Stimulated activated CD8-positive, alpha-beta memory T cell treated with anti-CD3 and anti-CD28 coated beads, Interleukin-7, amount 100 ng/mL, for 24 hours (primary cell): ENCODE measurements at places on chromosomes 7 and 10.

GRCh38 chr10:132257271-132257670, 50.5 kb downstream of the STK32C start:
- peak; percentile 21 for DNase-seq

DNA sequence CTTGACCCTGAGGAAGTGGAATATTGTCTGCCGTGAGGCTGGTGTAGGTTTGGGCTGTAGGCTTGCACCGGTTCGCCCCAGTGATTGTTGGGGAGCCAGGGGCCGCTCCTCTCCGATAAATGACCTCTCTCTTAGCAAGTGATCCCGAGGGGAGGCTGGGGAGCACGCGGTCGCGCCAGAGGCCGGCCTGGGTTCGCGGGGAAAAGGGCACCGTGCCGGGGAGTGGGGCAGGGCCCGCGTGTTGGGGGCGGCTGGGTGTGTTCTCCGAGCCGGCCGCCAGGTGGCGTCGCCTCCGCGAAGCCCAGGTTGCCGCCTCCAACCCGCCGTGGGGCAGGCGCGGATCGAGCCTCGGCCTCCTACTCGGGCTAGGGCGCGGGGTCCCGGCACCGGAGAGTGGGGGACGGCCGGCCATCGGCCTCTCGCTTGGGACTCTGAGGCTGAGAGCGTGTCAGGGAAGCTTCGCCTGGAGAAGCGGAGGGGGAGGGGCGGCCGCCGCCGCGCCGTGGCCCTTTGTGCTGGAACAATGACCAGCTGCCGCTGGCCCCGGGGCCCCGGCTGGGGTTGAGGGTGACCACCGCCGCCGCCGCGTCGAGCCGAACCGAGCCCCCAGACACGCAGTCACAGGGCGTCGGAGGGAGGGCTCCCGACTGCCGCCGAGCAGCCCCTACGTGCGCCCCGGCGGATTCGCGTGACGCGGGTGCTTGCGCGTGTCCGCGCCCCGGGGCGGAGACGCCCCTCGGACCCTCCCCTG, 442 bp upstream of the LZTS2 start:
- peak; percentile 43 for DNase-seq

GRCh38 chr7:85669225-85669624, 482.4 kb upstream of the SEMA3D start:
- DNase-seq = no peak

DNA sequence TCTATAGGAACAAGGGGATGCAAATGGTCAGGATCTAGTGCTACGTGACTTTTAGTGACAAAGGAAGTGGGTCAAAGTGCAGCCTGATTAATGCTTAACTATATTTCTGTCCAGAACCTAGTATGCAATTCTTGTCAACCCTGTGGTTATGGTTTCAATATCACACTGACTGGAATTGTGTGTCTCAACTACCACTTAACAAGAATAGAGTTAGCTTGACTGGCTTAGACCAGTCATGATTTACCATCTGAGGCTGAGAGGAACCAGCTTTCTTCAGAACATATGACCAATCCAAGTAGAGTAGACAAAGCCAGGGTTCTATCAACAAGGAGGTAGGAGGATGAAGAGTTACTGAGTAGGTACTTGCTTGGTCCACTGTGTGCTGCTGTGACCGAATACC, 54.4 kb downstream of the MYPN start:
- no peak for DNase-seq

- no peak for DNase-seq
Measured at GRCh38 chr7:105354383-105354782, 34.3 kb downstream of the SRPK2 start.

GRCh38 chr7:151484971-151485707, 34.6 kb downstream of the RHEB start:
- no peak for DNase-seq

GRCh38 chr7:7231000-7231399, 48.7 kb downstream of the C1GALT1 start:
- no peak for DNase-seq

DNA sequence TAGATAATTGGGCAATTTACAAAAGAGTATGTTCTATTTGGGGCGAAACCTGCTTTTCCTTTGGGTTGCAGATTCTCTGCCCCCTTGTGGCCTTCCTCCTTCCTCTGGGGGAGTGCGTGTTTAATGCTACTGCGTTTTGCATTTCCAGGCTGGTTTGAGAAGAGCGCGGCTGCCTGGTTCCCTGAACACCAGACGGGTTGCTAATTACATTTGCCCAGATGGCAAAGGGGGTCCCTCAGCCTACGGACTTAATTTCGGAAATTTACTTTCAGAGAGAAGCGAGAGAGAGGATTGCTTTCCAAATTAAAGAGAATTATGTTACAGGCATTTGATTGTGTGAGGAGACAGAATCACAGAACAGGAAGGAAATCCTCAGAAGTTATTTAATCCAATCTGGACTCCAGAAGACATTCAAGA, 91.9 kb upstream of the JAZF1 start:
- DNase-seq = no peak

DNA sequence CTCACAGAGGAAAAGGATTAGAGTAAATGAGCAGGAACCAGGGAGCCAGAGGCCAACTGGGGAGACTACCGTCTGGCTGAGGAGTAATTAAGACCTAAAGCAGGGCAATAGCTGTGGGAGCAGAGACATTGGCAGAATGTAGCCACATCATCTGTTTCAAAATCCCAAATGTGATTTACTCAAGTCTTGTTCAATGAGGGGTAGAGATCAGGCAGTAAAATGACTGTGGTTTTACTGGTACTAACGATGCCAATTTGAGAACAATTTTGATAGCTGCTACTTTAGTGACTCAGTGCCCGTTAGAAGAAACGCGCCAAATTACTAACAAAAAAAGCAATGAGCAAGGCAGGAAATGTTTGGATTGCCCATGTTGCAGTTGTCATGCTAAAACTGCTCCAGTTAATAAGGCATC, 12.7 kb upstream of the MIOS start:
- no peak for DNase-seq

DNA sequence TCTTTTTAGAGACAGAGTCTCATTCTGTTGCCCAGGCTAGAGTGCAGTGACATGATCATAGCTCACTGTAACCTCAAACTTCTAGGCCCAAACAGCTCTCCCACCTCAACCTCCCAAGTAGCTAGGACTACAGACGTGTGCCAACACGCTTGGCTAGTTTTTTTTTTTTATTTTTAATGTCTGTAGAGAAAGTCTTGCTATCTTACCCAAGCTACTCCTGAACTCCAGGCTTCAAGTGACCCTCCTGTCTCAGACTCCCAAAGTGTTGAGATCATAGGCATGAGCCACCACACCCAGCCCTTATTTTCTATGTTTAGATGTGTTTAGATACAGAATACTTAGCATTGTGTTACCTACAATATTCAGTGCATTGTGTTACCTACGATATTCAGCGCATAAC, 46.4 kb downstream of the KMT2E start:
- no peak for DNase-seq

DNA sequence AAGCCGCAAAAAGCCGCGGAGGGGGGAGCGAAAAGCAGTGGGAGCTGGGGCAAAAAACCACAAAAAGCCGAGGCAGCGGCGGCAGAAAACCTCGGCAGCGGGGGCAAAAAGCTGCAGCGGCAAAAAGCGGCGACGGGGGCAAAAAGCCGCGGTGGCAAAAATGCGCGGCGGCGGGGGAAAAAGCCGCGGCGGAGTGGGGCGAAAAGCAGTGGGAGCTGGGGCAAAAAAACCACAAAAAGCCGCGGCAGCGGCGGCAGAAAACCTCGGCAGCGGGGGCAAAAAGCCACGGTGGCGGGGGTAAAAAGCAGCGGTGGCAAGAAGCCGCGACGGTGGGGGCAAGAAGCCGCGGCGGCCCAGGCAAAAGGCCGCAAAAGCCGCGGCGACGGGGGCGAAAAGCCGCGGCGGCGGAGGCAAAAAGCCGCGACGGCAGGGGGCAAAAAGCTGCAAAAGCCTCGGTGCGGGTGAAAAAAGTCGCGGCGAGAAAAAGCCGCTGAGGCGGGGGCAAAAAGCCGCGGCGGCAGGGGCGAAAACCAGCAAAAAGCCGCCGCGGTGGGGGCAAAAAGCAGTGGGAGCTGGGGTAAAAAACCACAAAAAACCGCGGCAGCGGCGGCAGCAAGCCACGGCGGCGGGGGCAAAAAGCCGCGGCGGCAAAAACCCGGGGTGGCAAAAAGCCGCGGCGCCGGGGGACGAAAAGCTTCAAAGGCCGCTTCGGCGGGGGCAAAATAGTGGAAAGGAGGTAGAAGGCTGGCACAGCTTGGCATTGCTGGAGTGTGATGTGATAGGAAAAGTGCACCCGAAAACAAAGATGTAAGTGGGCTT, 135.9 kb downstream of the ZNF92 start:
- no peak for DNase-seq

DNA sequence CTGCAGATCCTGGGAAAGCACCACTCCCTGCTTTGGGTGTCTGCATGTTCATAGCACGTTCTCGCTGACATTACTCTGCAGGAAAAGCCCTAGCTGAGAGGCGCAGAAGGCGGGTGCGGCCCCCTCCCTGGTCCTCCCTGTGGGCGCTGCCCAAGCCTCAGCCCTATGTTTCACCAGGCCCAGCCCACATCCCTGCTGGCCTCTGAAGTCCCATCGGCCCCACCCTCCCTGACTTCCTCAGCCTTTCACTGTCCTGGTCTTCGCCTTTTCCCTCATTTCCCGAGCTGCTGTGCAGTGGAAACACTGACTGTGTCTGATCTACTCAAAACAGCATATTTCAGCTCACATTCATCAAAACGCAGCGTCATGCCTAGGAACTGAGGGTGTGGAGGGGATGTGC, 36.3 kb upstream of the DIP2C start:
- DNase-seq = no peak

- no peak for DNase-seq
Measured at GRCh38 chr7:101278461-101279292, 33.8 kb upstream of the FIS1 start.
